Mesenchymal stem cell (in vitro differentiated cells and primary cell): ENCODE measurements at places on chromosomes 6 and 20.
A peak's percentile ranks its signal among the peaks of the same experiment; 100 is the strongest.

- DNase-seq, result no peak
These were observed 5.8 kb upstream of the CDC5L start for GRCh38 chr6:44381739-44382138.

DNA sequence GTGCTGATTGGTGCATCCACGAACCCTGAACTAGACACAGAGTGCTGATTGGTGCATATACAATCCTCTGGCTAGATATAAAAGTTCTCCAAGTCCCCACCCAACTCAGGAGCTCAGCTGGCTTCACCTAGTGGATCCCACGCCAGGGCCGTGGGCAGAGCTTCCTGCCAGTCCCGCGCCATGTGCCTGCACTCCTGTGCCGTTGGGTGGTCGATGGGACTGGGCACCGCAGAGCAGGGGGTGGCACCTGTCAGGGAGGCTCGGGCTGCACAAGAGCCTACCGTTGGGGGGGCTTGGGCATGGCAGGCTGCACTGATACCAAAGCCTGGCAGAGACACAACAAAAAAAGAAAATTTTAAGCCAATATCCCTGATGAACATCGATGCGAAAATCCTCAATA is 185.4 kb upstream of the ASCC3 start:
- no peak for DNase-seq

GRCh38 chr6:43120944-43121913 is 45.1 kb downstream of the PTK7 start:
- peak; percentile 99 for DNase-seq

GRCh38 chr6:75210885-75211739 is 5.3 kb upstream of the COL12A1 start:
- DNase-seq, result peak; percentile 76

- no peak for DNase-seq
These were observed 13.4 kb downstream of the NAPB start for GRCh38 chr20:23407781-23408464.

GRCh38 chr6:65627015-65627414 is 80.0 kb downstream of the EYS start:
- no peak for DNase-seq

- peak; percentile 81 for DNase-seq
These were observed 117.3 kb downstream of the QRSL1 start for GRCh38 chr6:106746652-106747051.

DNA sequence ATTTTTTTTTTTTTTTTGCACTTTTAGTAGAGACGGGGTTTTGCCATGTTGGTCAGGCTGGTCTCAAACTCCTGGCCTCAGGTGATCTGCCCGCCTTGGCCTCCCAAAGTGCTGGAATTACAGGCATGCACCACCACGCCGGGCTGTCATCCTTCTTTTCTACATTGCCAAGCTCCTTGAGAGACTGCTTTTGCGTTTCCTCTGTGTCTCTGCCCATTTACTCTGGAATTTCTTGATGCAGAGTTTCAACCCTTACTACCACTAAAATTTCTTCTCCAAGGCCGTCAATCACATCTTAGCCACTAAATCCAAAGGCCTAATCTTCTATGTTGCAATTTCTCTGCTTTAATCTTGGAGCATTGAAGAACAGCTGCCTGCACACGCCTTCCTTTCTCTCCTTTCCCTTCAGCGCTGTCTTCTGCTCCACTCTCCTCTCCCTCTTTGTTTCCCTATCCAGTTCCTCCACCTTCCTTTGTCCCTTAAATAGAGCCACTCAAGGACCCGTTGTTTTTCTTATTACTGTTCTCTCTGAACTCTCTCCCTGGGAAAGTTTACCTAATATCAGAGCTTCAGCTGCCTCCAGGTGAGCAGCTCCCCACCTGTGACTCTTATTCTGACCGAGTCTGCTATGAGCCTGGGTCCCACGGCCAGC is 98.8 kb downstream of the SLC35B3 start:
- DNase-seq, result no peak

DNA sequence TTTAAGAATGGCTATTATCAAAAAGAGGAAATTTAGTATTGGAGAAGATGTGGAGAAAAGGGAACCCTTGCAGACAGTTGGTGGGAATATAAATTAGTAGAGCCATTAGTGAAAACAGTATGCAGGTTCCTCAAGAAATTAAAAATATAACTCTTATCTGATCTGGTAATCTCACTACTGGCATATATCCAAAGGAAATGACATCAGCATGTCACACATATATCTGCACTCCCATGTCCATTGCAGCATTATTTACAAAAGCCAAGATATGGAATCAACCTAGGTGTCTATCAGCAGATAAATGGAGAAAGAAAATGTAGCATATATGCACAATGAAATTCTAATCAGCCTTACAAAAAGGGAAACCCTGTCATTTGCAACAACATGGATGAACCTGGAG is 2.6 kb downstream of the SIRPG start:
- DNase-seq, result no peak

DNA sequence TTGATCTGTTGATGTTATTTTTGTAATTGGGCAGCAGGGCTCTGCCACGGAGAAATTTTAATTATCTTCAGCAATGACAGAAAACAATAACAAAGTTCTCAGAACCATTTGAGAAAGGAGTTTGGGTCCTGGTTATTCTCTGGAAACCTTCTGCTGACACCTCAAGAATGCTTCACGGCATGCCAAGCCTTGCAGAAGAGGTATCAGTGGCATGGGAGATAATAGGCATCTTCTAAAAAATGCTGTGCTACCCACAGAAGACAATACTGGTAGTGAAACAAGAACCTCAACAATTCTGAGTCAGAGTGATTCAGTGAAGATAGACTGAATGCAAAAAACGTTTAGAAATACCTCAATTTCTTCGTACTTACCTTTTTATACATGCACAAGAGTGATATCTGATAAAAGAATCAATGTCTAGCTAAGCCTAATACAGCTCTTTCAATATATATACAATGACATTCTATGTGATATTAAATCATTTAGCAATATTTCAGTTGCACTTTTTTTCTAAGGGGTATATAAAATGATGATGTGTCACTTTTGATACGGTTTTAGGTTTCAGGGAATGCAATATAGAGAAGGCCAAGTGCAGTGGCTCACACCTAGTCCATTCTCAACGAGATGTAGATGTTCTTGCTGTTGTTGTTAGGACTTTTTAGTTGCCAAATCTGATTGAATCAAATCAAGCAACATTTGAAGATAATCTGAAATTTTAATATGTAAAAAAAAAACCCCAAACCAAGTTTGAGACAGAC is 110.4 kb upstream of the COL21A1 start:
- no peak for DNase-seq

- no peak for DNase-seq
These were observed 792.8 kb upstream of the EYS start for GRCh38 chr6:66499851-66500250.

DNA sequence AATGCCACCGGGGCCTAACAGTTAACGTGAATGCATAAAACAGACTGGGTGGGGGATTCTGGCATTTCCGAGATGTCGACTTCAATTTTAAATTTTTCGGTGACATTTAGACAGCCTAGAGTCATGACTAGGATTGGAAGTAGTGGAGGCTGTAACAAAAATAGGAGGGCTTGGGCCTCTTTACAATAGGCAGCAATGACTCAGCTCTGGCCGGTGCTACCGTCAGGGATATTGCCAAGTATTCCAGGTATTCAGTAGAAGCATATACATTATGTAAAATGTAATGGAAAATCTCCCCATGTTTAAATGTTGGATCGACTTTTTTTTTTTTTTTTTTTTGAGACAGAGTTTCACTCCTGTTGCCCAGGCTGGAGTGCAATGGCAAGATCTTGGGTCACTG is 136.2 kb upstream of the STMND1 start:
- no peak for DNase-seq

GRCh38 chr6:113744861-113745260 is 112.3 kb upstream of the MARCKS start:
- no peak for DNase-seq

DNA sequence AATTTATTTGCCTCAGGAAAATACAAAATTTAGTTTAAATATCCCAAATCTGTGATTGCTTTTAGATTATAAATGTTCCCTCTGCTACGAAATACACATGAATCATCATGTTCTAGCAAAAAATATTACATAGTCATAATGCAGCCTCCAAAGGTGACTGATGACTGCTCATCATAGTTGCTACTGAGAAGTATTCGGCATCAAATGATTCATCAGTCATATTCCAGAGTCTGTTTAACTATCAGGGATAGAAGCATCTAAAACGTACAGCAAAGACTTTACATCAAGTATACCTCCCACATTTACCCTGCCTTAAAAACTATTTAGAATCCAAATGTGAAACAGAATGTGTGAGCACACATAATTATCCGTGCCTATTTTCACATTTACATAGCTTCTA is 626.0 kb downstream of the CDH26 start:
- DNase-seq, result no peak

DNA sequence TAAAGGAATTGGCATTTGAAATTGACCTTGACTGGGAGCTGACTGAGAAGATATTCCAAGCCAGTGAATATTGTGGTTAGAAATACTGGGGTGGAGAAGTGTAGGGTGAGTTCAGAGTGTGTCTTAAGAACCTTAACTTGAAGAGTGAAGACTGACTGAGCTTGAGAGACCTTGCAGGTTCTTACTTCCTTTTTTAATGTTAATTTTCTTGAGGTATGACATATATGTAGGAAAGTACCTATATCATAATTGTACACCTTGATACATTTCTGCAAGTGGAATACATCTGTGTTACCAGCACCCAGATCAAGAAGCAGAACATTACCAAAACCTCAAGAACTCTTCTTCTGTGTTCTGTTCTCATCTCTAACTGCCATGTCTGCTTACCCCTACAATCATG is 11.0 kb downstream of the DHX35 start:
- DNase-seq, result no peak

GRCh38 chr6:4281341-4282293 is 146.2 kb upstream of the ECI2 start:
- DNase-seq, result peak; percentile 38

DNA sequence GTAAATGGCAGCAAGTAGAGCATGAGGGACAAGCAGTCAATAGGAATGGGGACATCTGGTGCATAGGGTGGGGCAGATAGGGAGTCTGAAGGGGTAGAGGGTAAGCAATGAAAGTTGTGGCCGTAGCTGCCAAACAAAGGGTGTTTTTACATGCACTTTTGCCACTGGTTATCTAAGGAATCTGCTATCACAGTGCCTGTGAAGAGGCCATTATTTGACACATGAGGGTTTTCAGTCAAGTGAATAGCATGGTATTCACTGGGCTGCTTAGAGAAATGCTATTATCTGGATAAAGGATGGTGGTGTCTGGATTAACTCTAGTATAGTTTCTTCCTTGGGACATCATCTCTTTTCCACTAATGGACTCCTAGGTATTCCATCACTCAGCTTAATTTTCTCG is 118.2 kb downstream of the CARMIL1 start:
- DNase-seq, result no peak

DNA sequence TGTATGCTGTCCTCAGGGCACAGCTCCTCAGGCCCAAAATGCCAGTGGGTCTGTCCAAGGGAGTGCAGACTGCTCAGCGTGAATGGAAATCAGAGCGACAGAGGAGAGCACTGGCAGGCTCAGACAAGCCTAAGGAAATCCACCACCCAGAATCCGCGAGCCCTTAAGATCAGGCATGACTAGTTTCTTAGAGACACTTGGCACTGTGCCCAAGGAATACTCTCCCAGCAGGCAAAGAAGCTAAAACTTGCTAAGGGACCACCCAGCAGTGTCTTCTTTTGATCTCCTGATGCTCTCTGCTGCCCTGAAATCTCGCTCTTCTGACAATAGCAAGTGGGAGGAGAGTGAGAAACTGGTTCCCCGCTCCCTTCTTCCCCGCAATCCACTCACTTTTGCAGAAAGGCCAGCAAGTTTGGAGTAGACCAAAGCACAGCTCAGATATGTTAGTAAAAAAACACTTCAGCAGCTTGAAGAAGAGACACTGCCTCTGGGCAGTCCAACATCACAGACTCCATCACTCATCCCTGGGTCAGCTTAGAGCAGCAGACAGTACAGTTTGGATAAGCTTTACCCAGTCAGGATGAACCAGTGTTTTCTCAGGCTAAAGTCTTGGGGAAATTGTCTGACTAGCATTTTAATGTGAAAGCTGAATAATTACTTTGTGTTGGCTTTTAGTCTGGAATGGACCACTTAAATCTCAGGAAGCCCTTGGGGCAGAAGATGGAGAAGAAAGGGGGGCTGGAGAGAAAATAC is 32.4 kb downstream of the TRAF3IP2 start:
- peak; percentile 80 for DNase-seq

- DNase-seq, result no peak
These were observed 379.7 kb upstream of the IMPG1 start for GRCh38 chr6:76451926-76452709.

- no peak for DNase-seq
These were observed 43.8 kb upstream of the XRN2 start for GRCh38 chr20:21259346-21259745.

- peak; percentile 60 for DNase-seq
These were observed 899.4 kb upstream of the FLRT3 start for GRCh38 chr20:15236812-15237211.

DNA sequence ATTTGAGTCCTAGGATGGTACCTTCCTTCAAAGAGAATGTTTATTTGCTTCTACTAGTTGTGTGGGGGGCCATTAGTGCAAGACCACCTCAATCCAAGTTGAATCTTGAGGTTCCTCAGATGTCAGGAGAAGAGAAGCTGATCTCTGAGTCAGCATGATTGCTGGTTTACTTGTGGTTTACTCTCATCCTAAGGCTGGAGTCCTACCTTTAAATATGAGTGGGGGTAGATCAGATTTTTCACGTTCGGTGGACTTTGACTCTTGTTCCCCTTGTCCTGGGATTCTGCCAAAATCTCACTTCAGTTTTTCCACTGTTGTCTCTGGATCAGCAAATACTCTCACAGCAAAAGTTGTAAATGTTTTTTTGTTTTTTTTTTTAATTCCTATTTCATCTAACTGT is 84.6 kb upstream of the F13A1 start:
- no peak for DNase-seq

DNA sequence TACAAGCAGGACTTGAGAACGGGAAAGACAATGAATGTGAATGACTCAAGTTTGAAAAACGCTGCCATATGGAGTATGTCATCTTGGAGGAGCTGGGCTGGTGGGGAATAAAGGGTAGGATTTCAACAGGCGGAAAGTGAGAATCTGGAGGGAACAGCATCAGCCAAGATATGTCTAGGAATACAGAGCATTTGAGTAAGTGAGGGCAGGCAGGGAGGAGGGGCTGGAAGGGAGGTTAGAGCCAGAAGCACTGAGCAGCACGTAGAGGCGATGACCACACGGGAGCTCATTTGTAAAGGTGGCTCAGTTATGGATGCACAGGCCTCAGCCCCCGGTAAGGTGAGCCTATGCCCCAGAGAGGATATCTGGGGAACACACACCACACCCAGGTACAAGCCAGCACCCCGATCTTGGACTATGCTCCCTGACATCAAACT is 115.1 kb downstream of the ZMYND8 start:
- peak; percentile 58 for DNase-seq

DNA sequence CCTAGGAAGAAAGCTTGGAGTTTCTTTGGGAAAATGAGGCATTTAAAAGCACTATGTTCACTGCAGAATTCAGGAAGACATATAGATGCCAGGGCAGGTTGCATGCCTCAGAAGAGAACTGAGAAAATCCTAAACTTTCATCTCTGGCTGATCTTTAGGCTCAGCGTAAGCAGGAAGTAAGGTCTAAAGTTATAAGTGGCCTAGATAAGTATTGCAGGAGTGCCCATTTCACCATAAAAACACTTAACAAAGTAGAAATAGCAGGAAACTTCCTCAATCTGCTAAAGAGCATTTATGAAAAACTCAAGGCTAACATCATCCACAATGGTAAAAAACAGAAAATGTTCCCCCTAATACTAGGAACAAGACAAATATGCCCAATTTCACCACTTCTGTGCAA is 320.3 kb downstream of the BMP2 start:
- DNase-seq, result no peak
